Stimulated activated CD4-positive, alpha-beta T cell treated with anti-CD3 and anti-CD28 coated beads, Interleukin-15, amount 100 ng/mL, for 1 hour (primary cell): ENCODE measurements at places on chromosomes 7 and 10.
A peak's percentile ranks its signal among the peaks of the same experiment; 100 is the strongest.

DNA sequence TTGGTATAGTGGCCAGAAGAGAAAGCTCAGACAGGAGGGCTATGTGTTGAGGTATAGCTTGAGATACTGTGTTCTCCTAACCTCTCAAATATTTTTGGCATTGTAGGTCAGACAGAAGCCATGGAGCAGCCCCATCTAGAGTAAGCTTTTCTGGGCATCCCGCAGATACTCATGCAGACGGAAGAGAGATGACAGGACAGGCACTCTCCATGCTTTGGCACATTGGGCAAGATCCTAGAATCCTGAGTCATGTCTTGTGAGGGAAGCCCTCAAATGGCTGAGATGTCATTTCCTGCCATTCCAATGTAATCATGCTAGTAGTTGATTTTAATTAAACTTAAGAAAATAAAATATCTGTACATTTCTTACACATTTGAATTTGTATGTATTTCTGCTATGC is 16.8 kb upstream of the KIF20B start:
- no peak for DNase-seq

- no peak for DNase-seq
Measured at GRCh38 chr7:124992851-124993562, 63.4 kb upstream of the POT1 start.

- DNase-seq: no peak
Measured at GRCh38 chr7:29325476-29325875, 130.9 kb downstream of the CHN2 start.

DNA sequence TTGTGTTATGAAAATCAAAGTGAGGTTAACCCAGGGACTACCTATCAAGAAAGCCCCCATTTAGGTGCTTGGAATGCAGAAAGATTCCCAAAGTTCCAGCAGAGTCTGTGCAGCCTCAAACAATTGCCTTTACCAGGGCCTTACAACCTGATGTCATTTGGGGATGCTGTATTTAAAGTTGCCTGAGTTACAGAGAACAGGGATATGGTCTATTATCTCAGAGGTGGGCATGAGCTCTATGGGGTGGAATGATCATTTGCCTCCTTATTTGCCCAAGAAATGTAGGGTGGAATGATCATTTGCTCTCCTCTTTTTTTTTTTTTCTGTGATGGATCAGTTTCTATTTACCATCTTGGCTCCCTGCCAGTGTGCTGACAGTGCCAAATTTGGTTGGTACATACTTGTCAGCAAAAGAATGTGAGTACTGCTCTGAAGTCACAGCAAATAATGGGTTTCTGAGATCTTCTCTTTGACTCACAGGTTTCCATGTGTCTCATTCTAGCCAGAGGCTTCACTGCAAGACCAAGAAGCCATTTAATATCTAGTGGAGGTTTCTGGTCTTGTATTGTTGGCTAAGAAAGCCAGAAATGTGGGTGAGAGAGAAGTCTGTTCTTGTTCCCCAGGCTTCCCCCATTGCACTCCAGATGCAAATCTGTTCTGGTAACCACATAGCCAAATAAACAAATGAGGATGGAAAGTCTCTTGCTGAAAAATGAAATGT is 45.5 kb upstream of the ZNRF2 start:
- no peak for DNase-seq

GRCh38 chr10:97779975-97780374 is 8.2 kb upstream of the SFRP5 start:
- DNase-seq: no peak

GRCh38 chr7:112873831-112874553 is 83.8 kb upstream of the TMEM168 start:
- no peak for DNase-seq

DNA sequence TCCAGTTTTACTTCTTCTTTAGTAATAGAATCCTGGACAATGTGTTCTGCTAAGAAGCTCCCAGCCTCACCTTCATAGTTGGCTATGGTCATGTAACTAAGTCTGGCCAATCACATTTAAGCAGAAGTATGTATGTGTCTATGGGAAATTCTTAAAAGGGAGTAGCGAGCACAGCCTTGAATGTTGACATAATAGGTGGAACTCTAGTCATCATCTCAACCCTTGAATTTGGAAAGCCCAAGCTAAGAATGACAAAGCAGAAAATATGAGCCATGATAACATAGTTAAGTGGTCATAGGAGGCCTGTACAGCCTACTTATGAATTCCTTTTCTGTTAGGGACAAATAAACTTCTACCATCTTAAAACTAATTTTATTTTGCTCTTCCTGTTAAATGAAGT is 134.1 kb downstream of the MAGI2 start:
- no peak for DNase-seq

DNA sequence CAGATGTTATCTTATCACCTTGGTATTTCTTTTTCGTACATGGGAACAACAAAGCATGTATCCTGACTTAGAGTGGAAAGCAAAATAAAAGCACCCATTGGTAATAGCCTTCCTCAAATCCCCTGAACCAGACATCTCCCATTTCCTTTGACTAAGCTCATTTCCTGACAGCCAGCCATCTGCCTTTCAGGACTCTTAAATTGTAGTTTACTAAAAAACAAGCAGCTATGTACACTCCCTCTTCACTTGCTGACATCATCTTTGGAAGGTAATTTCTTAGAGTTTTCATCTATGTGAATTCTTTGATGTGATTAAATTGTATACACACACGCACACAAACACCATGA is 40.7 kb downstream of the ARL4A start:
- DNase-seq: no peak

GRCh38 chr7:24755541-24756407 is 1.5 kb downstream of the GSDME start:
- no peak for DNase-seq

- no peak for DNase-seq
Measured at GRCh38 chr10:94210440-94211168, 152.1 kb downstream of the NOC3L start.

DNA sequence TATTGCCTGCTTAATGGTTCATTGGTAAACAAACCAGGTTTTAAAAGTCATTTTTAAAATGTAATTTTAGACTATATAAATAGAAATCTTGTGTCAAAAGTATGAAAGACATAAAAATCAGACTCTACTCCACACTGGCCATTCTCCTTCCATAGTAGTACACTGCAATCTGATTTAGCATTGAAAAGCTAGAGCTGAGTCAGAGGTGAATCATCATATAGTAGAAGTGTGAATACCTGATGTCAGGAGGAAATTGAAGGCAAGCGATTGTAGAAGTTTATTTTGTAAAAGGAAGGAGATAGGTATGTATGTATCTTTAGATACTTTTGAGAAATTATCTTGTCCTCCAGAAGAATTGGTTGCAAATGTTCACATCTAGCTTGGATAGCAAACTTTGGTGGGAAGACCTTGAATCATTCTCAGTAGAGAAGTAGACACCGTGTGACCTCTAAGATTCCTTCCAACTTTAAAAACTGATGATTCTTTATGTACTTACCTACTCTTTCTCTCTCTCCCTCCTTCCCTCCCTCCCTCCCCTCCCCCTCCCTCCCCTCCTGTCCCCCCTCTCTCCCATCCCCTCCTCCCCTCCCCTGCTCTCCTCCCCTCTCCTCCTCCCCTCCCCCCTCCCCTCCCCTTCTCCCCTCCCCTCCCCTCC is 88.1 kb downstream of the BTAF1 start:
- DNase-seq: no peak

- no peak for DNase-seq
Measured at GRCh38 chr7:56078196-56078595, 14.1 kb downstream of the SUMF2 start.

- no peak for DNase-seq
Measured at GRCh38 chr7:55028011-55028410, 9.2 kb downstream of the EGFR start.

DNA sequence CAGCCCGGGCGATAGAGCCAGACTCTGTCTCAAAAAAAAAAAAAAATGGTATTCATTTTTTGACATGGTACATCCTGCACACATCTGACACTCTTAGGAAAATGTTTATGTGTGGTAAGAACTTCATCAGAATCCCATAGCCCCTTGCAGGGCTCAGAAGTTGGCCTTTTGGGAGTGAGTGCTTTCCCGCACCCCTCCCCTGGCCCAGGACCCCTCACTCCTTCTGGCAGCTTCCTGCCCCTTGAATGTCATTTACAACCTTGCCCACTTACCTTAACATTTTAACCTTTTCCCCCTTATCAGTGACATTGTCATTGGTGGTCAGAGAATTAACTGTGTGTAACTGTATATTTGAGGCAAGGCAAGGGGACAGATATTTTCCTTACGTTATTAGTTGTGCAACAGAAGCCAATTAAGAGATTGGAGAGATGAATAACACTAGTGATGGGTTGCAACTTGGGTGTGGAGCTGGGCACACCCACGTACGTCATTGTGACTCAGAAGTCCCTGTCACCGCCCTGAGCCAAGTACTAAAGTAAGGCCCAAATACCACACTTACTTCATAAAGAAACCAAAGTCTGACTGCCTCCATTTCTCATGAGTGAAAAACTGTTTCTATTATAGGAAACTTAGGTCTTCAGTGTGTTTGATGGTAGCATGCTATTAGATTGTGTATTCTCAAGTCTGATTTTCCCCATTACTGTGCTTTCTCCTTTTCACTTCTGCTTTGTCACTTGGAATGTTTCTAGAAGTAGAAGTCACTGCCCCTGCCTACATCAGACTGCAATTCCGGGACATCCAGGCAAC is 31.6 kb downstream of the OGDH start:
- DNase-seq: peak; percentile 48

DNA sequence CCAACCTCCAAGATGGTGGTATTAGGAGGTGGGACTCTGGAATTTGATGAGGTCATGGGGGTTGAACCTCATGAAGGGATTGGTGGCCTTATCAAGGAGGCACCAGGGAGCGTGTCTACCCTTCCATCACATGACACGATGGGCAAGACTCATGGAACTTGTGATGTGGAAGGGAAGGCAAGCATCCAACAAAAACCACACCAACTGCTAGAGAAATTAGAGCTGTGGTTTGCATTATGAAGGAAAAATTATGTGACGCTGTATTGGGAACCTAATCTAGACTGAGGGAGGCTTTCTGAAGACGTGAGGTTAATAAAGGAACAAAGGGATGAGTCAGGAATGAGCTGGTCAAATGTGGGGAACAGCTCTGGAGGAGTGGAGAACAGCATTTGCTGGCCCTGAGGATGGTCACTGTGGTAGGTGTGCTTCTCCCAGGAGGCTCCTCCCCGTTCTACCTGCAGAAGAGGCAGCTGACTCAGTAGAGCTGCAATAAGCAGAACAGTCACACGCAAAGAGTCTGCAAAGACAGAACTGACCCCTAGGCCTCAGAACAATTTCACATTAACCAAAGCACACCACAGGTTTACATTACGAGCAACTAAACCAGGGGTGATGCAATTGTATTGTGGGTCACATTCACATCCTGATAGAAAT is 236.6 kb upstream of the GRB10 start:
- DNase-seq: no peak

- no peak for DNase-seq
Measured at GRCh38 chr7:84372712-84373111, 178.1 kb upstream of the SEMA3A start.

GRCh38 chr7:22551768-22552513 is 52.0 kb upstream of the STEAP1B start:
- DNase-seq: no peak

GRCh38 chr10:63553473-63553872 is 32.3 kb downstream of the REEP3 start:
- no peak for DNase-seq

- no peak for DNase-seq
Measured at GRCh38 chr7:112556633-112557032, 75.8 kb downstream of the LSMEM1 start.

- no peak for DNase-seq
Measured at GRCh38 chr7:69440976-69441375, 157.3 kb upstream of the AUTS2 start.

DNA sequence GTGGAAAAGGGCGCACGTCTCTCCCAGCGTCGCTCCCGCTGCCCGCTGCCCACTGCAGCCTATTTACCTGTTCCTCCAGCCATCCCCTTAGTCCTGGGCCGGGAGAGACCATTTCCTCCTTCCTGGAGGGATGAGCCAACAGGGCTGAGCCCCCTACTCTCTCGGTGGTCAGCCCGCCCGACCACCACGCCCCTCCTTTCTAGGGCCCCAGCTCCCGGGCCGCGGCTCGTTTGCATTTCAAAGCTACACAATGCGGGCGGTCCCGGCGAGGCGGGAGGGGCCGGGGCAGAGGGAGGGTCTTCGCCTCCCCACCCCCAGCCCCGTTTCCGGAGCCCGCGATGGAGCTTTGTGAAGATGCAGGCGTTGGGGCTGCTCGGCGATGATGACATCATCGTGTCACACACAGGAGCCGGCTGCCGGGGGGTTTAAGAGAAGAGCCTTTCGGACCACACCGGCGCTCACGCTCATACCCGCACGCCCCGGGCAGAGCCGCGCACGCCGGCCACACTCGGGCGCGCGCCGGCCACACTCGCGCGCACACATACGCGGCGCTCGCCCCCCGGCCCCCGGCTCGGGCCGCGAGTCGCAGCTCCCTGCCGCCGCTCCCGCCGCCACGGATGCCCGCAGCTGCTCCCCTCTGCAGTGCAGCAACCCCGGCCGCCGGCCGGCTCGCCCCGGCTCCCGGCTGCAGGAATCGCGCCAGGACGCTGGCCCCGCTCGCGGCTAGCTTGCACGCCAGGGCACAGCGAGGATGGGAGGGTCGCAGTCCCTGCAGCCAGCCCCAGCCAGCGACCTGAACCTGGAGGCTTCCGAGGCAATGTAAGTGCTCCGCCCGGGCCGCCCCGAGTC is 107.7 kb upstream of the BTBD16 start:
- no peak for DNase-seq

- DNase-seq: no peak
Measured at GRCh38 chr10:68543004-68543918, 15.9 kb upstream of the SLC25A16 start.

- peak; percentile 17 for DNase-seq
Measured at GRCh38 chr7:87216701-87217508, 2.6 kb downstream of the TMEM243 start.

DNA sequence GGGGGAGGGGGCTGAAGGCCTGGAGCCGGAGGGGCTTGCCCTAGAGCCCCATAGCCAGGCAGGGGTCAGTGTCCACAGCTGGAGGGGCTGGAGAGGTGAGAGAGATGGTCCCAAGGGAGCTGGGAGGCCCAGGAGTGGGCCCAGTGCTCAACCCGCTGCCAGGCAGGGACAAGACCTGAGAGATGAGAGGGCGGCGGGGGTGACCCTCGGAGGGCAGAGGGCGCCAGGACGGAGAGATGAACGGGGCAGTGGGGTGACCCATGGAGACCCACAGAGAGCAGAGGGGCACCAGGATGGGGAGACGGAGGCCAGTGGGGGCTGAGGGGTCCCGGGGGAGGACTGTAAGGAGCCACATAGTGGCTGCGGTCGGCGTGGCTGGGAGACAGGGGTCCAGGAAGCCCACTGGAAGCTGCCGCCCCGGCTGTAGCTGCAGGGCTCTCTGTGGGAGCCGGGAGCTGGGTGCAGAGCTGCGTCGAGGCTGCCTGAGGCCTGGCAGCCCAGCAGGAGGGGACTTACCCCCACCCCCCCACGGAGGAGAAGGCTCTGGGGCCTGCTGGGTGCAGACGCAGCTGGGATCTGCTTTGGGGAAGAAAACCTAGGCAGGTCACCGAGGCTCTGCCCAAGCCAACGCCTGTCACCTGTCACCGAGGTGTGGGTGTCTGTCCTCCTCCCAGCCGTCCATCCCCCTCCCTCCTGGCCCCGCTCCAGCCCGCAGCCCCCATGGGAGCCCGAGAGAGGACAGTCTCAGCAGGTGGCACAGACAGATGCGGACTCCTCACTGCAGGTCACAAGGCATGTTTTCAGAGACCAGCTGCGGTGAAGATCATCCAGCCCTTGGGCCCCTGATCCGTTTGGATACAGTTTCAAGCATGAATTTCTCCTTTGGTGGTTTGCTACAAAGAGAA is 25.1 kb downstream of the PWWP2B start:
- DNase-seq: no peak
